HT1080 (cell line): ENCODE measurements at places on chromosomes 13 and 19. TPM values are rescaled to one million over a fixed set of nuclear protein-coding genes. Genes with fewer than 3 reads are reported as not detected.

The MADCAM1 gene
- not detected in 2 replicates for total RNA-seq

DNA sequence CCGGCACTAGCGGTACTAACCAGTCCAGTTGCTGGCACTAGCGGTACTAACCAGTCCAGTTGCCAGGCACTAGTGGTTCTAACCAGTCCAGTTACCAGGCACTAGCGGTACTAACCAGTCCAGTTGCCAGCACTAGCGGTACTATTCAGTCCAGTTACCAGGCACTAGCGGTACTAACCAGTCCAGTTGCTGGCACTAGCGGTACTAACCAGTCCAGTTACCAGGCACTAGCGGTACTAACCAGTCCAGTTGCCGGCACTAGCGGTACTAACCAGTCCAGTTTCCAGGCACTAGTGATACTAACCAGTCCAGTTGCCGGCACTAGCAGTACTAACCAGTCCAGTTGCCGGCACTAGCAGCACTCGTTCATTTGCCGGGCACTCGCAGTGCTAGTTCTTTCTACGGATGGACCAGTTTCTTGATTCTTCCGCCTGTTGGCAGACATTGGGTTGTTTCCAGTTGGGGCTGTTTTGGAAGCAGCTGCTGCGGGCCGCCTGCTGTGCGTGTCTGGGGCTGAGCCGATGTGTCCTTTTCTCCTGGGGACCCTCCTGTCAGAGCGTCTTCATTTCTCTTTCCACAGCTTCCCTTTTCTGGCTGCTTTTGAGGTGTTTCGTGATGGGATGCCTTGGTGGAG lies 123.4 kb upstream of the MCF2L start:
- no peak for DNase-seq

The SGCG gene
- total RNA-seq, result not detected in 2 replicates

GRCh38 chr19:5150902-5151741 lies 182.2 kb downstream of the KDM4B start:
- no peak for DNase-seq

- DNase-seq, result no peak
These were observed 34.4 kb downstream of the KLF2 start for GRCh38 chr19:16359074-16359473.
